Pulmonary artery endothelial cell (primary cell): ENCODE measurements at places on chromosomes 5 and 9. TPM values are rescaled to one million over a fixed set of nuclear protein-coding genes. Genes with fewer than 3 reads are reported as not detected.

DNA sequence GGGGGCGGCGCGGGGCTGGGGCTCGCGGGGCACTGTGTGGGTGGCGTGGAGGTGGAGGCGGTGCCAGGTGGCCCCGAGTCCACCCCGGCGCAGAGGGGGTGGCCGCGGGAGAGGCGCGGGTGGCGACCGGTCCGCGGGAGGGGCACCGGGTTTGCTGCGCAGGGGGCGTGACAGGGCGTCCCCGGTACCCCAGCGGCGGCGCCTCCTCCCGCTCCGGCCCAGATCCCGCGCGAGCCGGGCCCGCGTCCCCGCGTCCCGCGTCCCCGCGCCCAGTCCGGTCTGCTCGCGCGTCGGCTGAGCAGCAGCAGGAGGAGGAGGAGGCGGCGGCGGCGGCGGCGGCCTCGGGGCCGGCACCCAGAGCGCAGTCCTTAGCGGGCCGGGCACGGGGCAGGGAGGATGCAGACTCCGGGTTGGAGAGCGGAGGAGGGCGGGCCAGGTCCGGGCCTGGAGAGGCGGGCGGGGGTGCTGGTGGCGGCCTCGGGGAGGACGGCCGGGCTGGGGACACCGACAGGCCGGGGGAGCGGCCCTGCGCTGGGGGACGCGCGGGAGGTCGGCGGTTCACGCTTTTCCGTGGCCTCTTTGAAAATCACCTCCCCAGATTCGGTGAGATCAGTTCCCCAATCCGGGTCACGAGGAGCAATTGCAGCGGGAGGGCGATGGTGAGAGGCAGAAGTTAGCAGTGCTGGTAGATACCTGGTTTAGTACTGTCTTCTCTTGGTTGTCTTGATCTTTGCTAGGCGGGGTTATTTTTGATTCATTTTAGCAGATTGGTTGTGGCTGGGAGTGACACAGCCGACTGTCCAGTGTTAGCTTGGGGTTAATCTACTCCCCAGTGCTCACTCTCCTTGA, 1.7 kb downstream of the TRIO start:
- no peak for DNase-seq

GRCh38 chr5:95406426-95407090, 15.4 kb downstream of the FAM81B start:
- DNase-seq = no peak

GRCh38 chr9:127578952-127579853, 32.9 kb upstream of the STXBP1 start:
- DNase-seq = peak; percentile 89

ANGPTL2 gene
- 15.5 and 17.8 TPM in 2 replicates for total RNA-seq

DNA sequence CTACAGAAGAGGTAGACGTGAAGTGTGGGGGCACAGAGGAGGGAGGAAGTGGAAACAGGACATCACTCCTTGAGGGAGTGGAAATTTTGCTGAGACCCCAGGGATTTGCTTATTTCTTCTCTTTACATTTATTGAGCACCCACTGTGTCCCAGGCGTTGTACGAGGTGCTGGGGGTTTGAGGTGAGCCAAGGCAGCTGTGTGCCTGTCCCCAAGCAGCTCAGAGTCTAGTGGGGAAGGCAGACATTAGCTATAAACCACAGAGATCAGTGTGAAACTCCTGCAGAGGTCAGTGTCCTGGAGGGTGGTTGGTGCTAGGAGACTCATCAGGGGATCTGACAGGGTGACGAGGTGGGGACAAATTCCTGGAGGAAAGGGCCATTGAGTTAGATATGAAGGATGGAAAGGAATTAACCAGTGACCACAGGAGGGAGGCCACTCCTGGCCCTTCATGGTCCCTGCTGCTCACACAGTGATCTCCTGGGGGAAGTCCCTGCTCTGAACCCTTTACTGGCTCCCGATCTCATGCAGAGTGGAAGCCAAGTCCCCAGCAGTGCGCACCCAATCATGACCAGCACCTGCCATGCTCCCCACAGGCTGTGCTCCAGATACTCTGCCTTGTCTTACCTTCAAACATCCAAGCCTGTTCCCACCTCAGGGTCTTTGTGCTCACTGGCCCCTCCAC, 3.4 kb upstream of the CXCL14 start:
- DNase-seq = no peak

GRCh38 chr5:172133359-172134029, 54.5 kb downstream of the STK10 start:
- DNase-seq = no peak

TAF11L10 gene
- not detected in 2 replicates for total RNA-seq

GRCh38 chr5:145062280-145063062, 772.7 kb downstream of the PRELID2 start:
- no peak for DNase-seq

GRCh38 chr5:139592289-139592688, 31.1 kb downstream of the UBE2D2 start:
- no peak for DNase-seq

GRCh38 chr9:137313956-137314560, 12.0 kb upstream of the NRARP start:
- no peak for DNase-seq

IQGAP2 gene
- total RNA-seq = 4.4 and 8.3 TPM in 2 replicates

PCDHGB5 gene
- 8.7 and 12.3 TPM in 2 replicates for total RNA-seq

- DNase-seq = no peak
Observed at GRCh38 chr5:115398719-115399118, 102.3 kb upstream of the CCDC112 start.

TXNDC8 gene
- total RNA-seq = not detected in 2 replicates

GRCh38 chr5:178216779-178217178, 12.4 kb downstream of the HNRNPAB start:
- DNase-seq = no peak

DNA sequence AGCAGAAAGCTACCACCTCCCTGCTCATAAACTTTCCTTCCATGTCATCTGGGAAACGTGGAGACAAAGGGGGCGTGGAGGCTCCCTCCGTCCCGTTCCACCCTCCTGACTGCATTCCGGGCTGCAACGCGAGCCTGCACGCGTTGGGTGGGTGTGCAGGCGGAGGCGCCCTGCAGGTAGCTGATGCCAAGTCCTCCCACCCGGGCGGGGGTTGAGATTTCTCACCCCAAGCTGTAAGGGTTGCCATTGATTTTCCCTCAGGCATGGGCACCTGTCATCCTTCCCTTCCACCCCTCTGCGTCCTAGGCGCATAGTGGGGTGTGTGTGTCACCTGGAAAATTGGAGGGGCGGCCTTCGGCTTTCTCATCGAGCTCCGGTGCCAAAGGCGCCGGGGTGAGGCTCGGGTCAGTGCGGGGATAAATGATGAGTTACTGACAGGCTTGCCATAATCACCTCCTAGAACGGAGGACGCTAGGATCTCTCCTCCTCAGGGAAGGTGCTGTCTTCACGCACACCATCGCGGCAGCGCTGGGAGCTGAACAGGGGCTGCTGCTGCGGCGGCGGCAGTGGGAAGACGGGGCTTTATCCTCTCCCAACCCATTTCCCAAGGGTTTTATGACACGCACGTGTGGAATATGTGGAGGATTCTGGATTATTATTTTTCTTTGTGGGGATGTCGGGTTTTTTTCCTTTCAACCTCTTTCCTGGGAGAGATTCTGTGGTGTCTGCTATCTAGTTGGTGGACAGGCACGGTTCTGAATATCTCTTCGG, 973 bp downstream of the PLPPR1 start:
- no peak for DNase-seq

ORM1 gene
- total RNA-seq = not detected in 2 replicates

- DNase-seq = no peak
Observed at GRCh38 chr9:93612796-93613154, 36.4 kb downstream of the PHF2 start.

GRCh38 chr5:72377910-72378638, 57.9 kb downstream of the PTCD2 start:
- no peak for DNase-seq

- no peak for DNase-seq
Observed at GRCh38 chr9:98667005-98667640, 41.6 kb downstream of the GABBR2 start.

- DNase-seq = no peak
Observed at GRCh38 chr9:93875330-93875729, 79.8 kb downstream of the BARX1 start.

CKMT2 gene
- 0.07 TPM in 1 of 2 replicates, not detected in the other for total RNA-seq

PCDHGA4 gene
- 2.0 and 3.5 TPM in 2 replicates for total RNA-seq

GRCh38 chr5:33852319-33852718, 39.5 kb downstream of the ADAMTS12 start:
- DNase-seq = no peak

- DNase-seq = no peak
Observed at GRCh38 chr9:31135567-31135966, 1248.9 kb upstream of the ACO1 start.

NTNG2 gene
- total RNA-seq = 0.20 and 0.92 TPM in 2 replicates

FCN2 gene
- not detected in 2 replicates for total RNA-seq

PCDHB6 gene
- 0.04 and 0.07 TPM in 2 replicates for total RNA-seq

DNA sequence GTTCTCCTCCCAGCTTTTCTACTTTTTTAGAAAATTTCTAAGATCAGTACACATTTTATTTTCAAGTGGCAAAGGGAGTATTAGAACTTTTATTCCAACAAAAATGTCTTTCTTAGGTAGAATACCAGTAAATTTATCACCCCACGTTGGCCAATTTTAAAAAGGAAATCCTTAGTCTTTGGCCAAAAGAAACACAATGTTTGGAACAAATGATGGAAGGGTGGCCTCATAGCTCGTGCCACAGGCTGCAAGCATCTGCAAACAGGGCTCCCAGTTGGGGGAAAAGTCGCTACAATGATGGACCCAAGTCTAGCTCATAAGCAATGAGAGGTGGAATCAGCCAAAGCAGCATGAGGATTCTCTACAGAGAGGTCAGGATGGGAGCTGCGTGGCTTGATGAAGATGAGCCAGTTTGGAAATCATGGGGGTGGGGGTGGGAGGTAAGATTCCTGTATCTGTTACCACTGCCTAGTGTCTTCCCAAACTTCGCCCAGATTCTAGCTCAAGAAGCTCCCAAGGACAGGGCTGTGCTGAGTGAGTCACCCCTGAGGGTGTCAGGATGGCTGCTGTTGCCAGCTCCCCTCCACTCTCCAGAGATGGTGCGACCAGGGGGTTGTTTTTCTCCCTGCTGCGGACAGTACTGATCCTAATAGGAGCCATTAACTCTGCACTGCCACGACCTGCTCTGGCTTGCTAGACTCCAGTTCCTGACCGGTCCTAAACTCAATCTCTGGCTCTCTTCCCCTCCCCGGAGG, 75.6 kb downstream of the DCP2 start:
- no peak for DNase-seq

DNA sequence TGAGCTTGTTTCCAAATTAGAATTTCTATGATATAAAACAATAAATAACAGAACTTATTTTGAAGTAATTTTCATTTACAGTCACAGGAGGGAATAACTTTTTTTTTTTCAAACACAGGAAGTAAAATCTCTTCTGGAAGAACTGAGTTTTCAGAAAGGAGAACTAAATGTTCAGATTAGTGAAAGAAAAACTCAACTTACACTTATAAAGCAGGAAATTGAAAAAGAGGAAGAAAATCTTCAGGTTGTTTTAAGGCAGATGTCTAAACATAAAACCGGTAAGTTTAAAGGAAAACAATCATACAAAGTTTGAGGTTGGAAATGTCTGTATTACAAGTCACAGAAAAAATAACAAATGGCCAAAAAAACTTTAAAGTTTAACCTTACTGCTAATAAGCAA, 41.6 kb downstream of the RAB14 start:
- DNase-seq = no peak

DNA sequence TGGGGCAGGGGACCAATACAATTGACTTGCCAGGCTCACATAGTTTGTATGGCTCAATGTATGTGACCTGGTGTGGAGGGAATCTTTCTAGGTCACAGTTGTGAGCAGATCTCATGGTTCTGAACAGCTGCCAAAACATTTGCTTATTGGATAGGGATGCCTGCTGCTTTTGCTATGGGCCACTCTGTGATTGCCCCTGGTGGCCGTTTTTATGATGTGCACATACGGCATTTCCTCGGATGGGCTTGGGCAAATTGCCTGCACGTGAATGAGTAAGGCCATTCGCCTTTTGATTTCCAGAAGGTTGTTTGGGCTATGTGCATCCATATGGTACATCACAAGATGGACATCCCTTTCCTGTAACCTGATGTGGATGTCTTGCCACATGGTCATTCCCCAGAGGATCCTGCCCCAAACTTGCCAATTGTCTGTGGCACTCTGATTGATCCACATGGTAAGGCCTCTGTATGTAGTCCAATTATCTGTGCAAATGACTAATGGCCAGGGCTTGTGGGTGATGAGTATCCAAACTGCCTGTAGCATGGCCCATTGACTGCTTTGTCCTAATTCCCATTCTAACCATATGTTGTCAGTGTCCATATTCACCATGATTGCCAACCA, 10.7 kb upstream of the SLC22A4 start:
- no peak for DNase-seq

GRCh38 chr9:107932601-107933000, 443.0 kb upstream of the KLF4 start:
- DNase-seq = no peak

GRCh38 chr5:31824869-31825517, 186.1 kb downstream of the PDZD2 start:
- DNase-seq = no peak

DNA sequence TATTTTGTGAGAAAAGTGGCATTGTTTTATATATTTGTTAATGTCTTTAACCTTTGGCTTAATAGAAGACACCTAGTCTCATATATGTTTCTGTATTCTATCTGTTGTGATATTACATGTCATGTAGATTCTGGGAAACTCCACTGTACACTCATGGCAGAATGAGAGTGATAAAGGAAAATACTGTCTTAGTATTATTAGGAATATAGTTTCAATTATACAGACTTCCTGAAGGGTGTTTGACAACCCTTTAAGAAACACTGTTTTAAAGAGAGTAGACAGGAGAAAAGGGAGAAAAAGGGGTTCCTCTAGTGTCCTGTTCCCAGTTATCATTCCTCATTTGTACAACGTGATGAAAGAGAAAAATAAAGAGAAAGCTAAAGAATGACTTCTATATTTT, 42.1 kb upstream of the SPEF2 start:
- no peak for DNase-seq

GRCh38 chr5:140324041-140324600, 21.2 kb upstream of the PFDN1 start:
- DNase-seq = no peak

DNA sequence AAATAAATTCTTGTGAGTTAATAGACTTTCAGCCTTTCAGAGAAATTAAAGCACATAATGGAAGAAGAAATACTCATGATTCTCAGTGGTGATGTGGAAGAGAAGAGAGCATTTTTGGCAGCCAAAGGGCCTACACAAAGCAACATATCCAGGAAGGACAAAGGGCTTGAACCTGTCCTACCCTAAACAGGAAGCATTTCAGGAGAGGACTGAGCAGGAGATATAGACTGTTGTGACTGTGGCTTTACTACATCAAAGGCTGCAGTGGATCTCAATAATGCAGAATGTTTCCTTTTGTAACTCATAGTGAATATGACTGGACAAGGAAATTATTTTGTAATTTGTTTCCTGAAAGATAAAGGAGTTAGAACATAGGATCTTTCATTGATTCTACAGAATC, 1.3 kb upstream of the PARP8 start:
- no peak for DNase-seq

- DNase-seq = peak; percentile 77
Observed at GRCh38 chr9:106929471-106930177, 66.7 kb downstream of the ZNF462 start.
